Purkinje cell (primary cell): ENCODE measurements at places on chromosomes 2 and 18. TPM values are rescaled to one million over a fixed set of nuclear protein-coding genes. Genes with fewer than 3 reads are reported as not detected.

Gene ATF2
- 36.1 and 39.1 TPM in 2 replicates for polyA plus RNA-seq

Gene GPR39
- polyA plus RNA-seq: 2.0 and 3.2 TPM in 2 replicates

Gene CABLES1
- 2.7 and 2.9 TPM in 2 replicates for polyA plus RNA-seq

Gene DUSP2
- 2.7 TPM in 1 of 2 replicates, not detected in the other for polyA plus RNA-seq

Gene IL1F10
- polyA plus RNA-seq: not detected in 2 replicates

Gene TEX44
- not detected in 2 replicates for polyA plus RNA-seq

Gene PLA2R1
- 4.9 and 7.7 TPM in 2 replicates for polyA plus RNA-seq

Gene ERFE
- 3.7 TPM in 1 of 2 replicates, not detected in the other for polyA plus RNA-seq

Gene SIX2
- polyA plus RNA-seq: not detected in 2 replicates

Gene ABCG5
- 0.48 and 1.3 TPM in 2 replicates for polyA plus RNA-seq

Gene BARD1
- polyA plus RNA-seq: 0.74 and 6.5 TPM in 2 replicates

Gene LRRC30
- not detected in 2 replicates for polyA plus RNA-seq

Gene DES
- polyA plus RNA-seq: not detected in 2 replicates

Gene NPAS2
- polyA plus RNA-seq: 1.7 and 2.5 TPM in 2 replicates

Gene IL1B
- not detected in 2 replicates for polyA plus RNA-seq

Gene SCN7A
- 0.34 TPM in 1 of 2 replicates, not detected in the other for polyA plus RNA-seq

Gene FEV
- polyA plus RNA-seq: not detected in 2 replicates
